ENCODE measurements at places on chromosomes 2 and 18. TPM values are rescaled to one million over a fixed set of nuclear protein-coding genes. Genes with fewer than 3 reads are reported as not detected.
A peak's percentile ranks its signal among the peaks of the same experiment; 100 is the strongest.

LYPD6 gene
- 16.2 TPM for total RNA-seq

PLCD4 gene
- 1.0 TPM for total RNA-seq

MC4R gene
- not detected for total RNA-seq

DNA sequence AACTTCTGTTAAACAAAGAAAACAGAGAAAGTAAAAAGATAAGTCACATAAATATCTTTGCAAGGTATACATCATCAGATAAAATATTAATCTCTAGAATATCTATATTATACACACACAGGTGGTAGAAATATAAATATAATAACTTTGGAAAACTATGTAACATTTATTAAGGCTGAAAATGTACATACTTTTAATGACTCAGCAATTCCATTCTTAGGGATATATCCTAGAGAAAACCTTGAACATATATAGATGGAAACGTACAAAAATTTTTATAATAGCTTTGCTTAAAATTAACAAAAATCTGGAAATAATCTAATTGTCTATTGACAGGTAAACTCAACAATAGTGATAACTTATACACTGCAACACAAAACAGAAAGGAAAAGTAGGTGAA is 381.3 kb downstream of the GPD2 start:
- no peak overlapping the region for H3K4me3 ChIP-seq
- H3K36me3 ChIP-seq = no peaks in the 10 kb centered on the region
- peaks cover 24% of the 10 kb centered on the region for H3K4me1 ChIP-seq
- peaks cover 9% of the 10 kb centered on the region for H3K27me3 ChIP-seq
- no peak overlapping the region for H3K27ac ChIP-seq

DNA sequence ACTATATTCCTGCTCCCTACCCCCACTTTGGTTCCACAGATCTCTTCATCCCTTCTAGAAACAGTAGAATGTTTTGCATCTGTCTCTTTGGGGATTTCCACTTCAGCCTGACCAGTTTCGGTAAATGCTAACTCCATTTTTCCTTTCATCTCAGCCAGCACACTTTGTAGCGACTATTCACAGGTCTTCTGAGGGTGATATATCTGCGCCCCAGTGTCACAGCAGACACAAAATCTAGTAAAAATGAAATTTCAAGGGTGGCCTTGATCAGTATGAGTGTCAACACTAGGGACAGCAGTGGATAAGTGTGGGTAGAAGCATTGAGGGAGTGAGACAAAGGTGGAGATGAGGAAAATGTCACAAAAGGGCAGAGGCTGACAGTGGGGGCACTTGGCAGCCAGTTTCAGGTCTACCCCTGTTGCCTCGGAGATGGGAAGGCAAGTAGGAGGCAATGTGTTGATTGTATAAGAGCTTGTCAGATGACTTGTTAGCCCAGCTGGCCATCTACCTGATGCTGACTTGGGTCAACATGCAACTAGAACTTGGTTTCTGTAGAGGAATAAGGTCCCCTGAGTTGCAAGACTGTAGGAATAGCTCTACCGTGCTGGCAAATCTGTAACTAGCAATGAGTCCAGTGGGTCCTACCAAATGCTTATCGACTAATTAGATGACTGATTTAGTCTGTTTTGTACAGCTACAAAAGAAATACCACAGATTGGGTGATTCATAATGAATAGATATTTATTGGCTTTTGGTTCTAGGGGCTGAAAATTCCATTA is 60.7 kb downstream of the CXCR4 start:
- H3K4me3 ChIP-seq = no peak overlapping the region
- H3K27ac ChIP-seq = no peak overlapping the region
- H3K4me1 ChIP-seq = peaks cover 3% of the 10 kb centered on the region
- no peaks in the 10 kb centered on the region for H3K36me3 ChIP-seq

- no peak overlapping the region for H3K4me3 ChIP-seq
- no peaks in the 10 kb centered on the region for H3K27me3 ChIP-seq
- no peak overlapping the region for H3K27ac ChIP-seq
- DNase-seq = no peak
Measured at GRCh38 chr18:13543144-13543543, 183.2 kb downstream of the FAM210A start.

DNA sequence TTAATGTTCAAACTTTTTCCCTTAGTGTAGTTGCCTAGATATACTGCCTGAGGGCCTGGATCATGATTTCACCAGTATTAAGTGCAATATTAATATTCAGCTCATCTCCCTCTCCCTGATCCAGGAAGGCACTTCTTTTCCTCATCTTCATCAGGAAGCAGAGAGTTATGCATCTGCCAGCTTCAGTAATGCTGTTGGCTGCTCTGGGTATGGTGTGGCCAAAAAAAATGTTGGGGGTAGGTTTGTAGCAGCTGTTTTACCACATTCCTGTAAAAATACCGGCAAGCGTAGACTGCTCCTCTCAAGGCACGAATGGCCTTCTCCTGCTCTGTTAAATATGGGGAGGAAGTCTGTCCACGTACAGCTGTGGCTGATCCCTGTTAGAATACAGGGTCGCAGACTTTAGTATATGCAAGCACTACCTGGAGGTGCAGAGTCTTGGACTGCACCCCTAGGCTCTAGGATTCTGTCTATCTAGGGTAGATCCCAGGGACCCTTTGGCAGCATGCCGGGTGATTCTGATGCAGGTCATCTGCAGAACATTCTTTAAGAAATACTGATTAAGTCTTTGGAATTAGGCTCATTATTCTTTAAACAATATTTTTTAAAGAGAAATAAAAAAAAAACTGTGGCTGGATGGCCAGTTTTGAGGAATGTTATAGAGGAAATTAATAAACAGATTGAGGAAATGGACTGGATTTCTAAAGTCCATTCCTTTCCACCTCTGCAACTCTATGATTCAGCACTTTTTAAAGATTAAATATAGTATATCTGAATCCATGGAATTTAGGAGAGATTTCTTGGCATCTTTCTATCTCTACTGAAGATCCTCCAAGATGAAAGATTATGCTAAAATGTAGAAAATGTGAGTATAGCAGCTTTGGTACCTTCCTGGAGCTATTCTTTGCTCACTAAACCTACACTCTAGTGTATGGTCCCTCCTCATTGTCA is 21.0 kb upstream of the GLS start:
- H3K4me3 ChIP-seq = no peak overlapping the region
- H3K27me3 ChIP-seq = no peaks in the 10 kb centered on the region
- peak; percentile 42 for DNase-seq
- no peaks in the 10 kb centered on the region for H3K36me3 ChIP-seq
- H3K4me1 ChIP-seq = peaks cover 51% of the 10 kb centered on the region

- no peak for DNase-seq
- no peaks in the 10 kb centered on the region for H3K27me3 ChIP-seq
- no peaks in the 10 kb centered on the region for H3K36me3 ChIP-seq
- no peak overlapping the region for H3K4me3 ChIP-seq
- H3K27ac ChIP-seq = peak overlapping the region; percentile 59
Measured at GRCh38 chr2:38947241-38948239, 57.9 kb downstream of the ARHGEF33 start.

DNA sequence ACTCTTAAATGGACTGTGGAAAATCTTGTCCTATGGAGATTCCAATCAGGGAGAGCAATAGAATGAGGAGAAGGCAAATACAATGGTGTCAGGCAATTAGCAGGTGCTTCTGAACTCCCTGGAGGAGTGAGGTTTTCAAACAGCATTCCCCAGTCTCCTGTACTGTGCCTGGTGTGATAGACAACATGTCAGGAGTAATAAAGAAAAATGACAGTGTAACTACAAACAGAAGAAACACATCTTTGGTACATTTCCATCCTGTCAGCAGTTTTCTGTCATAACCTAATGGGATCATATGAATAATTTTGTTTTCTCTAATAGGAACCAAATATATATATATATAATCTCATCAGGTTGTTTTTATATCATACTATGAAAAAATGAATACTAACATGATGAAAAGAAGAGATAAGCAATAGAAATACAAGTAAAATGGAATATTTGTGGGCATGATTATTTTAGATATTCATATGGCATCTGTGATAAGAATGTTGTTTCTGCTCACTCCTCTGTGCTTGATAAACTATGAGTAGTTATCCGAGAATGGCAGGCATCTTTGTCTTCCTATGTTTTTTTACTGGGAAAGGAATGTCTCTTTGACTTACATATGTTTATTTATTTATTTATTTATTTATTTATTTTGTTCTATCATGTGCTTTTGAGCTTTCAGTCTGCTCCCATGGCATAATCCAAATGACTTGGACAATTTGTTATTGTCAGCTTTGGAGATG is 441.7 kb downstream of the TXNL1 start:
- no peaks in the 10 kb centered on the region for H3K27me3 ChIP-seq
- DNase-seq = no peak
- peaks cover 4% of the 10 kb centered on the region for H3K4me1 ChIP-seq
- no peak overlapping the region for H3K27ac ChIP-seq
- no peak overlapping the region for H3K4me3 ChIP-seq

- H3K4me1 ChIP-seq = no peaks in the 10 kb centered on the region
- H3K27ac ChIP-seq = no peak overlapping the region
- H3K27me3 ChIP-seq = peaks cover 3% of the 10 kb centered on the region
- no peak for DNase-seq
- peaks cover 7% of the 10 kb centered on the region for H3K36me3 ChIP-seq
Measured at GRCh38 chr2:100581277-100581612, 18.5 kb downstream of the PDCL3 start.

GALNT5 gene
- total RNA-seq = 1.3 TPM

UGT1A9 gene
- not detected for total RNA-seq

REG3G gene
- not detected for total RNA-seq

GRCh38 chr2:28451793-28452533 is 43.9 kb upstream of the PLB1 start:
- no peak for DNase-seq
- H3K4me3 ChIP-seq = no peak overlapping the region
- H3K4me1 ChIP-seq = peaks cover 9% of the 10 kb centered on the region
- no peaks in the 10 kb centered on the region for H3K27me3 ChIP-seq
- H3K36me3 ChIP-seq = no peaks in the 10 kb centered on the region

DNA sequence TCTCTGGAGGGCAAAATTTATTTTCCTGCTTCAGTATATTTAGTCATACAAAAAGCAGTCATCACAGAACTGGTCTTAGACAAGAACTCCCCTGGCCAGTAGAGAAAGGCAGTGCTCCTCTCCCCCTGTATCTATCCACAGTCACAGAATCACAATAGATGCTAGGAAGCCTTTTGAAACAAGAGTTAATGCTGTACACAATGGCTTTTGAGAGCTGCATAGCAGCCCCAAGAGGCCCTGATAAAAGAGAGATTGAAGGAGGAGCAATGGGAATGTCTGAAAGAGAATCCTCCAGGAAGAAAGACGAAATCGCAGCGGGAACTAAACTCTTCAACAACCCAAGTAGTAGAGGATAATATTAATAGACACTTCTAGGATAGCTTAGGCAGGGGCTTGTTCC is 330.2 kb downstream of the RBM43 start:
- H3K27me3 ChIP-seq = no peaks in the 10 kb centered on the region
- H3K4me3 ChIP-seq = no peak overlapping the region
- H3K36me3 ChIP-seq = no peaks in the 10 kb centered on the region
- DNase-seq = no peak
- peaks cover 10% of the 10 kb centered on the region for H3K4me1 ChIP-seq

RGPD8 gene
- 14.6 TPM for total RNA-seq

GRCh38 chr2:41909584-41909983 is 138.2 kb upstream of the PKDCC start:
- no peak overlapping the region for H3K27ac ChIP-seq
- H3K4me1 ChIP-seq = peaks cover 28% of the 10 kb centered on the region
- no peaks in the 10 kb centered on the region for H3K27me3 ChIP-seq

DNA sequence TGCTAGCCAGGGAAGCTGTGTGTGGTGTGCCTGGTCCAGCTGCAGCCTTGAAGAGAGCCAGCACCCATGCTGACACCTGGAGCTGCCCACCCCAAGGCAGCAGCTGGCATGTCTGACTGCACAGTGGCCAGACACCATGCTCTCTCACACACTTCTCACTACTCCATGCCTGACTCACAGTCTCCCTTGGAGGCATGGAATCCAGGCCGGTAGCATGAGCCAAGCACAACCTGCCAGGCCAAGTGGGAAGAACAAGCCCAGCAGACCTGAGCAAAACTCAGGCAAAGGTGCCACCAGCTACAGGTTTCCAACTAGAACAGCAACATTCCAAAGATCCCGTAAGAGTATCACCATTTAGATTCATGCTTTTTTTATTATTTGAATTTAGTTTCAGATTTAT is 625.3 kb upstream of the LRRTM4 start:
- H3K36me3 ChIP-seq = no peaks in the 10 kb centered on the region
- no peaks in the 10 kb centered on the region for H3K27me3 ChIP-seq

ZNF519 gene
- 22.4 TPM for total RNA-seq

GREB1L gene
- total RNA-seq = 25.5 TPM

GRCh38 chr2:1749489-1750119 is 5.3 kb upstream of the PXDN start:
- DNase-seq = no peak
- peaks cover 27% of the 10 kb centered on the region for H3K27me3 ChIP-seq
- H3K4me1 ChIP-seq = peaks cover 19% of the 10 kb centered on the region
- no peak overlapping the region for H3K27ac ChIP-seq

- DNase-seq = no peak
- no peaks in the 10 kb centered on the region for H3K36me3 ChIP-seq
- H3K27ac ChIP-seq = no peak overlapping the region
- peaks cover 3% of the 10 kb centered on the region for H3K4me1 ChIP-seq
- H3K27me3 ChIP-seq = no peaks in the 10 kb centered on the region
- H3K4me3 ChIP-seq = no peak overlapping the region
Measured at GRCh38 chr2:48233005-48233404, 296.9 kb upstream of the STON1 start.

GRCh38 chr18:76274468-76275289 is 220.4 kb downstream of the ZNF516 start:
- H3K4me3 ChIP-seq = no peak overlapping the region
- H3K4me1 ChIP-seq = peaks cover 13% of the 10 kb centered on the region
- DNase-seq = no peak
- no peaks in the 10 kb centered on the region for H3K36me3 ChIP-seq
- no peak overlapping the region for H3K27ac ChIP-seq

DNA sequence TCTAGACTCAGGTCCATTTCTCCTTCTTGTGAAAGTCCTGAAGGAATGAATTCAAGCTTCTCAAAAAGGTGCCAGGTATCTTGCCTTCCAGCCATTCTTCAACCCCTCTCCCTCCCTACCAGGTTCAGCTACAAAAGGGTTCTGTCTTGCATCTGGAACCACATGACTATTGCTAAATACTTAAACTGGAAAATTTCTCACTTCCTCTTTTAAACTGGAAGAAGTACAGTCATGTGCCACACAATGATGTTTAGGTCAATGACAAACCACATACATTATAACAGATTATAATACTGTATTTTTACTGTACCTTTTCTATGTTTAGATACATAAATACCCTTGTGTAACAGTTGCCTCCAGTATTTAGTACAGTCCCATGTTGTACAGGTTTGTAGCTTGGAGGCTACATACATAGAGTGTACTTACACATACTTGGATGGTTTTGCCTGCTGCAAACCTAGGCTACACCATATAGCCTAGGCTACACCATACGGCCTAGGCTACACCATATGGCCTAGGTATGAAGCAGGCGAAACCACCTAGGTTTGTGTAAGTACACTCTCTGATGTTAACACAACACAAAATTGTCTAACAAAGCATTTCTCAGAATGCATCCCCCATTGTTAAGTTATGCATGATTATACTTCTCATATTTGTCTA is 142.0 kb upstream of the DNMT3A start:
- H3K4me3 ChIP-seq = no peak overlapping the region
- H3K27me3 ChIP-seq = no peaks in the 10 kb centered on the region

ZNF521 gene
- 54.1 TPM for total RNA-seq
